ENCODE measurements at places on chromosomes 2 and 18.
A peak's percentile ranks its signal among the peaks of the same experiment; 100 is the strongest.

GRCh38 chr2:97819754-97820153 lies 106.4 kb downstream of the ZAP70 start:
- DNase-seq = peak; percentile 40

- no peak for DNase-seq
Measured at GRCh38 chr2:221588306-221588985, 16.3 kb upstream of the EPHA4 start.

- no peak for DNase-seq
Measured at GRCh38 chr2:174121612-174122011, 126.7 kb downstream of the OLA1 start.

DNA sequence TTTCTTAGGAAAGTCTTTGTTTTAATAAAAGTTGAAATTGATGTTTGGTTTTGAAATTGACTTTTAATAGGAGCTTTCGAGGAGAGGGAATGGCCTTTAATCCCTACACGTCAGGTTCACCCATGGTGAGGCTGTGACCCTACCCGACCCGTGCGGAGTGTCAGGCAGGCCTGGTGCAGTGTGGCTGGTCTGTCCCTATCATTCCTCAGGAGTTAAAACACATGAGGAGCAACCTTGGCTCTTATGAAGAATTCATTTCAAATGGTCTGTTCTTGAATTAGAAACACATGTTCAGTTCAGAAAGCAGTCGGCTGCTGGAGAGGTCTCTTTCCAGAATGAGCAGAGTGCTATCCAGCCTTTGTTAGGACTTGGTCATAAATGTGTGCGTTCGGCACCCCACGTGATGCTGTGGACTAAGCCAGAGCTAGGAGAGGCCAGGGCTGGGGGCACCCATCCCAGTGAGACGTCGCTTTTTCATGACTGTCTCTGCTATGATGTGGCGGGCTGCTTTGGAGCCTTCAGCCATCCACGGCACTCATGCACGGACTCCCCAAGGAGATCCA lies 54.7 kb downstream of the EMILIN2 start:
- DNase-seq = no peak

GRCh38 chr2:187581125-187581896 lies 27.1 kb upstream of the TFPI start:
- peak; percentile 63 for DNase-seq

- DNase-seq = no peak
Measured at GRCh38 chr2:128788636-128789220, 470.1 kb upstream of the HS6ST1 start.

GRCh38 chr18:28606686-28607085 lies 429.8 kb upstream of the CDH2 start:
- DNase-seq = no peak

DNA sequence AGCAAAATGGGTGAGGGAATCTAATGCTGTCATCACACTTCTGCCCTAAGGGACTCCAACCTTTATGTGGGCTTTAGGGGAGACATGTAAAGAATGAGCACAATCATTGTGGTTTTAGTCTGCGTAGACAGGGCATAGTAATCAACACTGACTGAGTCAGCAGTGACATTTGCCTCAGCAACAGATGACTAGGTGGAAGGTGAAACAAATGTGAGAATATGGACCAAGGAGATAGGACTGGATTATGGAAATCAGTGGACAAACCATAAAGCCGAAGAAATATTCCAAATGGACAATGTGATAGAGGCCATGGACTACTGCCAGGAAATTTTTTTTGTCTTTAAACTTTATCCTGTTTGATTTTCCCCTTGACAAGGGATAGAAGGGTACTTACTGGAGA lies 83.9 kb downstream of the PDK1 start:
- DNase-seq = no peak

DNA sequence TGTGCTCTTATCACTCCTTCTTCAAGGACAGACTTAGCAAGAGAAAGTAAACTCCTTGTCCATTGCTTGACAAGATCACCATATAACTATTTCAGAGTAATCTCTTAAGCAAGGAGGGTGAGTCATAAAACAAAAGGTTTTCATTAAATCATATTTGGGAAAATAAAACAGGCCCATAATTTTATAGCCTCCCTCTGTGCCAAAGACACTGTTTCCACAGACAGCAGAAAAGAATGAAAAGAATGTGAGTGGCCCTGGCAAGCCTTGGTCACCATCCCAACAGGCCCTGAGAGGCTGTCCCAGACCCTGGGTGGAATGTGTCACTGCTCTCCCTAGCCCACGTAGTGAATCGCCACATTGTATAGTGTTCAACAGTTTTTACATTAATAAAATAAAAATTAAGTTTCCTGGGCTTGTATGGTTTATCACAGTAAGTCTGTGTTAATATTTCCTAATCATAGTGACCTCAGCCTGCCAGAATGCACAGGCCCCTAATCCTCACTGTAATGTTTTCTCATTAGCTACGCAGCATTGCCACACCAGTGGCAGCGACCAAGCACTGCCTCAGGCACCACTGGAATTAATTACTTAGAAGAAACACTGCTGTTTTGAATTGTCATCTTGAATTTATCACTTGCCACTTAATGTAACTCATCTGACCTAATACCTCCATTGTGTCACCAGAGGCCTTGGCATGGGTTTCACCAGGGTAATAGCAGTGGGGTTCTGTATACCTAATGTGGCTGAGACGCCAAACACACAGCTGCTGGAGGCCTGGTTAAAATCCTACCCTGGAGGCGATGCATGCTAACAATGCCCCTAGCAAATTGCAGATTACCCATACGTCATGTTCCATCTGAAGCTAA lies 401.9 kb downstream of the LNPK start:
- DNase-seq = no peak

DNA sequence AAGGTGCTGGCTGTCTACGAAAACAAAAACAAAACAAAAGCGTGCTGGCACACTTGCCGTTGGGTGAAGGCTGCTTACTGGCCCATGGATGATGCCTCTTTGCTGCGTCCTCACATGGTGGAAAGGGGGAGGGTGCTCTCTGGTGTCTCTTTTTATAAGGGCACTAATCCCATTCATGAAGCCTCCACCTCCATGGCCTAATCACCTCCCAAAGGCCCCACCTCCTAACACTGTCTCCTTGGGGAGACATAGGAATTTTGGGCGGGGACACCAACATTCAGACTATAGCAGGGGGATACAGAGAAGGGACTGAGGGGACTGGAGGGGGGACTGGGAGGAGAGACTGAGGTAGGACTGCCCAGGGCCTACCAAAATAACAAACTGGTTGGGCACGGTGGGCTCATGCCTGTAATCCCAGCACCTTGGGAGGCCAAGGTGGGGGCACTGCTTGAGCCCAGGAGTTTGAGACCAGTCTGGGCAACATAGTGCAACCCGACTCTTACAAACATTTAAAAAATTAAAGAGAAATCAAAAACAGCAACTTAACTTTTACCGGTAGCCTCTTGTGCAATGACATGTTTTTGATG lies 14.5 kb downstream of the PTMA start:
- DNase-seq = no peak

DNA sequence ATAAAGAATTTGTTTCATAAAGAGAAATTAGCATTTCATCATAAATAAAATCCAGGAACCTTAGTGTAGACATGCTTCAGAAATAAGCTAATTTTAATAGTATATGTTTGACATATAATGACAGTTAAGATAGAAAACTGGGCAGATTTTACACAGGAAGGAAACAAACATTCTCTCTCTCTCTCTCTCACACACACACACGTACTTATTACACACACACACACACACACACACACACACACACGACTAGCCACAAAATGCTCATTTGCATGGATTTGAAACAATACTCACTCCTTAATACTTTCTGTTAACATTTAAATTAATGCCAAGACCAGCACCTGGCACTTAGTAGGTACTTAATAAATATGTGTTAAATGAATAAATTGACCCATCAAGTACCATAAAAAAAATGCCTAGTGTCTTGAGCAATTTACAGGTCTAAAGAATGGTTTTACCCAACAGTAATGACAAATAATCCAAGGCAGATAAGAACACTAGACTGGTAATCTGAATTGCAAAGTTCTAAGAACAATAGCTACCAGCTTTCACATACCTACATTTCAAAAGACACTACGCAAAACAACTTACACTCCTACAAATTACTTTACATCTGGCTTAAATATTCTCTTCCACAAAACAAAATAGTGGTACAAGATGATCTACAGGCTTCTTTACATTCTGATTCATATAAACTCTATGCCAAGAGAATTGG lies 2.9 kb upstream of the GALNT3 start:
- no peak for DNase-seq

DNA sequence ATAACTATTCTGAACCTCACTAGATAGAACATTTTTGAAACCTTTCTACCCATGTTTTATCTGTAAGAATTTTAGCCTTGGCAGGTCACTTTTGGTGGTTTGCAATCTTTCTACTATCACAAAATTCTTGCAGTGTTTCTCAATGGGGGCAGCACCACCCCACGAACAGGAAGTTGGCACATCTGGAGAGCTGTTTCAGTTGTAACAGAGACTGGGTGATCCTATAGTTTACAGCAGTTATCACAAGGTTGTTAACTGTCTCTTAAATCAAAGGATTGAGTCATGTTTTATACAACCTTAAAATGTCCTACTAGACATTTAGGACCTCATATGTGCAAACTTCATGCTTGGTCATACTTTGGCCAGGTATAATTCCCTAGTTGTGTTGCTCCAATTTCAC lies 829.2 kb downstream of the ERBB4 start:
- DNase-seq = no peak

DNA sequence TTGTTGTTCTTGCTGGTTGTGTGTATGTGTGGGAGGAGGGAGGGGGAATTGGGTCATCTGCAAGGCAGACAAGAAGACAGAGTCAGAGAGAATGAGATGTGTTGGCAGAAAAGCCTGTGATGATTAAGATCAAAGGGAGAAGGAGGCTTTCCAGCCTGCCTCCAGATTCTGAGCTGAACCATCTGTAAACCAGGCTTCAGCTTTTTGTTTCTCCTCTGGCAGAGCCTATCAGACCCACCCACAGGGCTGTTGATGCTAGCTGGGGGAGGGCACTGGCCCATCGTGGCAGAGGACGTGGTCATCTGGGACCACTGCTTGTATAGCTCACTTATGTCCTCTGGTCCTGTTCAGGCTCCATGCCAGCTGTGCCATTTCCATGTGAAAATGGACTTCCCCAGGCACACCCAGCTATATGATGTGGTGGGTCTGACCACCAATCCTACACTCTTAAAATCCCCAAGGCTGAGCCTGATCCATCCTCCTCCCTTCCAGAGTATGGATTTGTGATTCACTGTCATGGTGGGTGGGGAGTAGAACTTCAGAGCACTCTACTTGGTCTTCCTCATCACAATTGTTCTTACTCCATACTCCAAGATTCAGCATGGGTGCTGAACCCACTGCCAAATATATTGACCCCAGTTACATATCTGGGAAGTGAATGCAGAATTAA lies 27.8 kb upstream of the COL6A3 start:
- DNase-seq = peak; percentile 34

DNA sequence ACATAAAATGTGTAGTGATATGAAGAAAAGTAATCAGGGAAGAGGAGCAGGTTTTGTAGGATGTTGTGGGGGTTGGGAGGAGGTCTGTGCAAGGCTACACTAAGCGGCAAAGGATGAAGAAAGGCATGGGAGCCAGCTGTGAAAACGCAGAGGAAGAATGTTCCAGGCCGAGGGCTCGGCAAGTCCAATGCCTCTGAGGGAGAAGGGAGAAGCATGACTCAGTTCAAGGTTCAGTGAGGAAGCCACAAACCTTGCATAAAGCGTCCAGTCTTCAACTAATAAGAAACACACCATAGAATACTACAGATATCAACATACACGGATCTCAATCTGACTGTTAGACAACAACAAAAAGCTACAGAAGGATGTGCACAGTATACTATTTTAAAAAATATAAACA lies 16.2 kb downstream of the EPB41L3 start:
- no peak for DNase-seq

GRCh38 chr2:54394392-54394791 lies 61.7 kb upstream of the SPTBN1 start:
- no peak for DNase-seq

Measured in SK-N-DZ (cell line).